ENCODE measurements at places on chromosomes 1 and 21.

- peak; percentile 71 for DNase-seq
These were observed 78.6 kb downstream of the HHAT start for GRCh38 chr1:210407207-210407886.

DNA sequence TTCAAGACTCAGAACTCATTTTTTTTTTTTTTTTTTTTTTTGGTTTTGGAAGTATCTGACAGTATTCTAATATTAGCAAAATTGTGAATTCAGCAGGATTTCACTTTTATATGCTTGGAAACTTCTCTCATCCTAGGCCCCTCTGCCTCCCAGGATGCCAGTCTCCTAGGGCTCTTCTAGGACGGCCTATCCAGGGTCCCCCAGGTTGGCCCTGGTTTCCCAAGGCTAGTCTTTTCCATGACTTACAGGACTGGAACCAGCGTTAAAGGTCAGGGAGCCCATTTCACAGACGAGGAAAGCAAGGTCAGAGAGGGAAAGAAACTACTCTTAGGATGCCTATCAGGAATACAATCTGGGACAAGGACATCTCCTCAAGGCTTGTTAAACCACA is 412.5 kb downstream of the PTPRU start:
- DNase-seq: no peak

DNA sequence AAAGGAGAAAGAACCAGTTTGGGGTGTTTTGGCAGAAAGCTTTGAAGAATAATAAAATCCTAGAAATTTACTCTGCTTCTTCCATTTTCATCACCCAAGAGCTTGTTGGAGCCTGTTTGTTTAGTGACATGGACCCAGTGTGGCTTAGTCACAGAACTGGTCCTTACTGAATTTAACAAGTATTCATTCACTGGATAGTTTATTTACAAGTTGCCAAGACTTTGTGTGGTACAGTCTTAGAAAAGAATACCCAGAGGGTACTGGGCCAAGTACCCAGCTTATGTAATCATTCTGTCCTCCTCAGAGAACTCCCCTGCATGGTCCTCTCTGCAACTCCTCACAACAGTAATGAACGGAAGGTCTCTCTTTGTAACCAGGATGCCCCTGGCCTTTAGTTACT is 16.4 kb downstream of the RAB4A start:
- DNase-seq: no peak

DNA sequence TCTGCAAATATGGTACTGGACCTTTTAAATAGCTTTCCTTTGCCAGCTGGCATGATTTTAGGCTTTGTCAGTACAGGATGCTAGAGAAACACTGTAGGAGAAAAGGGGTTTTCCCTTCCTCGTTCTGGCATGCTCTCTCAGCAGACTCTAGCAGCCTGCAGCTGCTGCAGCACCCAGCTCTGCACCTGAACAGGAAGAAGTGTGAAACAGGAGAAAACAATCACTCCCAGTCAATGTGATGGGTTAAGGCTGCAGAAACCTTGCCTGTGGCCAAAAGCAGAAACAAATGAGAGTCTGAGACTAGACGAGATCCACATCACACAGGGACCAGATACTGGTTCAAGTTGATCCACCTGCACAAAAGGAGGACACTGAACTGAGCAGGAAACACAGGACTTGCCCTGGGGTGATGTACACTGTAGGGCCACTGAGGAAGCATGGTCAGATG is 21.2 kb downstream of the OVGP1 start:
- peak; percentile 54 for DNase-seq

GRCh38 chr1:233075915-233076295 is 125.5 kb downstream of the NTPCR start:
- DNase-seq: no peak

GRCh38 chr21:36381841-36382589 is 3.2 kb upstream of the CHAF1B start:
- no peak for DNase-seq

- peak; percentile 56 for DNase-seq
These were observed 3.1 kb downstream of the RNF207 start for GRCh38 chr1:6208723-6209660.

GRCh38 chr1:201299968-201300367 is 16.7 kb downstream of the PKP1 start:
- no peak for DNase-seq

- no peak for DNase-seq
These were observed 65.0 kb downstream of the KCNH1 start for GRCh38 chr1:211068976-211069375.

DNA sequence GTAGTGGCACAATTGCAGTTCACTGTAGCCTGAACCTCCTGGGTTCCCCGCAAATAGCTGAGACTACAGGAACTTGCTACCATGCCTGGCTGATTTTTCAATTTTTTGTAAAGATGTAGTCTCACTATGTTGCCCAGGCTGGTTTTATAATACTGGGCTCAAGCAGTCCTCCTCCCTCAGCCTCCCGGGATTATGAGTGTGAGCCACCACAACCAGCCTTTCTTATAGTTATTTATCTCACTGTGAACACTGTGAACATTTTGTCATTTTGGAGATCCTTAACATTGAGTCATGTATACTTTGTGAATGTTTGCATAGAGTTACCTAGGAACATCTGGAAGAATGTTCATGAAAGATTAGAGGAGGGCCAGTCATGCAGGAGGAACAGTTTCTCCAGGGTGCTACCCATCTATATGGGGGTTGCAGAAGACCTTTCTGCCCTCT is 127.1 kb upstream of the CACYBP start:
- DNase-seq: no peak

DNA sequence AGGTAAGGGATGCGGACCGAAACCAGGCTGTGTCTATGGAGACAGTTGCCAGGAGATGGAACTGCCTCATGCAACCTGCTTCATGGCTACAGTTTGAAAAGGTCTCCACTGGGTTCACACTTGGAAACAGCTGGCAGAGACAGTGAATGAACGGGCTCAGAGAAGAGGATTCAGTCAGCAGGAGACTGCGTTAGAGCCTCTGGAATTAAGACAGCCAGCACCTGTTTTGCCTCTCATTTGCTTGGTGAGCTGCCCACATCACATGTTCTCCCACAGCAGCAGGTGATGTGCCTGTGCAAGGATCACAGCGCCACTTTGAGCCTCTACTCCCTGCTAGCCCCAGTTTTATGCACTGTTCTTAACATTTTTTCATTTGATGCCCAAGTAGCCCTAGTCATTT is 321.0 kb downstream of the PLPP3 start:
- peak; percentile 31 for DNase-seq

- DNase-seq: no peak
These were observed 1.3 kb downstream of the KRTAP12-3 start for GRCh38 chr21:44658913-44659595.

- no peak for DNase-seq
These were observed 68.3 kb upstream of the BCAR3 start for GRCh38 chr1:93749894-93750301.

DNA sequence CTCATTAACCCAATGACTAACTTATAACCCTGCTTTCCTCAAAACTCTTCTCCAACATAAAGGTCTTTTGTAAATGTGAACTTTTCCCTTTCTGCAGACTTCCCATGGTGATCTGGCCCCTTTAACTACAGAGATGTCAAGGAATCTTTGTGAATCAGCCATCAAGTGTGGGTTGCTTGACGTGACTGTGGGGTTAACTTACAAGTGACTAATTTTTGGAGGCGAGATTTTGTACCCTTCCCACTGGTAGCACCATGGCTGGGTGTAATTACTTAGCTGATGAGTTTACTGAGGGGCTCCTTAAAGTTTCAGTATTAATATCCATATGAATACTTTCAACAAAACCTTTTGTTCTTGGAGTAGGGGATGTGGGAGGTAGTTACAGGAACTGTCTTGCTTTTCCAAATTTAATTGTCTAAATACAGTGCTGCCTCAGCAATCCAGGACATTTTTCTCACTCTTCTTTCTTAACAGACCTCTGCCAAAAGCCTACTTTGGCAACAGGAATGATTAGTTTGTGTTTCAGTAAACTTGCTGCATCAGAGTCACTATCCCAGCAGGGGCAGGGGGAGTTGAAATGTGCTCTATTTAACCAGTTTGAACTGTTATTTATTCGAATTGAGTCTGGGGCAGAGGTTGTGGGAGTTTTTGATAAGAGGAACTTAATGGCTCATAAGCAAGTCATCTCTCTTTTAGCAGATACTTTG is 217.3 kb upstream of the FGGY start:
- no peak for DNase-seq

DNA sequence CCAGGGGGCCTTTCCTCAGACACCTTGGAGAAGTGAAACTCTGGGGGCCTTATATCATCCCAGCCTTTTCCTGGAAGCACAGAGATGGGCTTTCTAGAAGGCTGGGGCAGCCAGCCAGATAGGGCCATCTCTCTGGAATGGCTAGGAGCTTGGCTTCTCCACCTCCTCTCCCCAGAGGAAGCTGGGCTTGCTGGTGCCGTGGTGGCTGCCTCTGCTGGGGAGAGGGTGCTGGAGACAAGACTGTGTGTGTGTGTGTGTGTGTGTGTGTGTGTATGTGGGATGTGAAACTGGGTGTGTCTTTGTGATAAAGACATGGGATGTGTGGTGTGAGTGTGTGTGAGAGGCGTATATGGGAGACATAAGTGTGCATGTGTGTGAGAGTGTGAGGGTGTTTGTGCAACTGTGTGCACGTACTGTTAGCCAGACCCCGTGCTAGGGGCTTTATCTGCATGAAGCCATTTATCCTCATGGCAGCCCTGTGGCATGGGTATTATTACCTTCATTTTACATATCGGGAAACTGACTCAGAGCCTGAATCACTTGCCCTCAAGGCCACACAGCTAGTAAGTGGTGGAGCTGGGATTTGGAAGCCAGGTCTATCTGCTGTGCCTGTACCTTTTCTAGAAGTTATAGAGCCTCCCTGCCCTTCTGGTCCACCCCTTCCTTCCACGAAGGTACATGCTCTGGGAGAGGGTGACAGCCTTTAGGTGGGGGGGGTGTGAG is 44.2 kb downstream of the PTPRU start:
- no peak for DNase-seq

- no peak for DNase-seq
These were observed 459.6 kb downstream of the PTPRC start for GRCh38 chr1:199098468-199098867.

- DNase-seq: no peak
These were observed 54.9 kb downstream of the TBX15 start for GRCh38 chr1:118933051-118933781.

- no peak for DNase-seq
These were observed 55.9 kb downstream of the BCAR3 start for GRCh38 chr1:93625582-93626327.

DNA sequence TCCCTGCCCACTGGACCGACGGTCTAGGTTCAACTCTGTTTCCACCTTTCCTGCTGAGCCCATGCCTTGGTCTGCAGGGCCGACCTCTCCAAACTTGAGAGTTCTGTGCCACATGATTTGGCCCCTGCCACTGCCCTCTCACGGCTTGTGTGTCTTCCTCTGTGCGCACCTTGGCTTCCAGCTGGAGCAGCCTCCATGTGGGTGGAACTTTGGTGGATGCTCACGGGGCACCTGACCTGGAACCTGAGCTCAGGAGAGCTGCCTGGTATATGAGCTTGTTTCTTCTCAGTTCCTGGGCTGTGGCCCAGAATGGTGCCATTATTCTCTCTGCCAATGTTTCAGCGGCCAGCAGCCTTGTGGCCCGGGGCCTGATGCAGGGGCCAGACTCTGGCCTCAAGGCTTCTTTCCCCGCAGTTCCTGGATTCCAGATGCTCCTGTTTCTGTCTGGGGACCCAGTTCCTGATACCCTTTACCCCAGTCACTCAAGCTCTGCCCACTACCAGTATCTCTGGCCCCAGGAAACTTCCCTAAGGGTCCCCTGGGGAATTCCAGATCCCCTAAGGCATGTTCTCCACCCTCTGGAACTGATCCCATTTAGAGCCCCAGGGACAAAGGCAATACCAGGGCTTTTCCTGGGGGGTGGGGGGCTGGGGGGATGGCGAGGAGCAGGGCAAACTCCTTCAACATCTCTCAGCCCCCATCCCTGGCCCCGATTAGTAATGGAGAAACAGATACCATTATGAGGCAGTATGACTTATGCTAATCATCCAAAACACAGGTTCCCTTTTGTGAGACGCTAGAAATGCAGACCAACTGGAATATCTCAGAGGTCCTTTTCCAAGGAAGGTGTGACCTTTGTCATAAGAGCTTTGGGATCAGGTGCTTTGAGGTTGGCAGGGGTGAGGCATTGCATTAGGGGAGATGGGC is 11.1 kb downstream of the QSOX1 start:
- DNase-seq: no peak

GRCh38 chr21:46194374-46195334 is 10.4 kb upstream of the SPATC1L start:
- DNase-seq: no peak

DNA sequence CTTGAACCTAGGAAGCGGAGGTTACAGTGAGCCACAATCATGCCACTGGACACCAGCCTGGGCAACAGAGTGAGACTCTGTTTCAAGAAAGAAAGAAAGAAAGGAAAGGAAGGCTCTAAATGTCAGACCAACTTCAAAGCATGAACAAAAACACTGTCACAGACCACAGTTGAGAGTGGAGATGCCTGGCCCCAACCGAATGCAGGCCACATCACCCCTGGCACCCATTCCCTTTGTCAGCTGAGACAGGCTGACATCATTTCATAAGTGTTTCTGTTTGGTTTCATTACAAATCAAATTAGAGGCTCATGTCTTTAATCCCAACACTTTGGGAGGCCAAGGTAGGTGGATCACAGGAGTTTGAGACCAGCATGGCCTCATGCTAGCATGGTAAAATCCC is 28.6 kb upstream of the NADK start:
- DNase-seq: no peak

- no peak for DNase-seq
These were observed 14.1 kb downstream of the TTC39A start for GRCh38 chr1:51316113-51316845.

DNA sequence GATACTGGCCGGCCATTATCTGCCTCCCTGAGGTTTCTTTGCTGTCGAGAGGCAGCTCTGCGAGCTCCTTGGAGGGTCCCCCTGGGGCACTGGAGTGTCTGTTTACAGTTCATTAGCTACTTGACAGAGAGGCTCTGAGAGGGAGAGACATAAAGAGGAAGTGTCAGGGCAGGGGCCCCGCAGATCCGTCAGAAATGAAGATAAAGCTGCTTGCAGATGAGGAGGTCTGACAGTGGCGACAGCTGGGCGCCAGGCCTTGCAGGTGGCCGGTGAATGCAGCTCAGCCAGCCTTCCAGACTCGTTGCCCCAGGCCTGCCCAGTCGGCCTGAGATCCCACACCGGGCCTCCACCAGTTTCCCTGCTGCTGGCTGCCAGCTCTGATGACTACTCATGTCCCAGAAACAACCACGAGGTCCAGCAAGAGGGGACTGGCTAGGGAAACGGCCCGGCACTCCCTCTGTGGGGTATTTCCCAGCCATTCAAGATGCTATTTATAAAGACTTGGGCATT is 84.7 kb downstream of the DISP3 start:
- DNase-seq: no peak

- no peak for DNase-seq
These were observed 26.3 kb upstream of the CD34 start for GRCh38 chr1:207937204-207937603.

DNA sequence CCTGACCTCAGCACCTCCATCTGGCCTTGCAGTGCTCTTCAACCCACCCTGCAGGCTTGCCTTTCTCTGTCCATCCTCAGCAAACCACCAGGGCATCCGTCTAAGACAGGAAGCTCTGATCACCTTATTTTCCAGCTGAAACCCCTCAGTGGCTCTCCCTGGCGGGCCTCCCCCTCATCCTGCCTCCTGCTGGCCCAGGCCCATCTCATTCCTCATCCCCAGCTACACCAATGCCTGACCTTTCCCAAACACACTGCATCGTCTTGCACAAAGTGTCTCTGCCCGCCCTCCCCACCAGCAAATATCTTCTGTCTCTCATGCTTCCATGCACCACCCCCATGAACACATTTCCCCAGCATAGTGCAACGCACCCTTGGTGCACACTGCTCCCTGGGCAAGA is 205.0 kb downstream of the TOMM20 start:
- no peak for DNase-seq
